ENCODE measurements at places on chromosomes 2 and 18.

- H3K4me3 ChIP-seq, result peak overlapping the region; percentile 69
- no peaks in the 10 kb centered on the region for H3K27me3 ChIP-seq
- H3K27ac ChIP-seq, result peak overlapping the region; percentile 84
- DNase-seq, result no peak
These were observed 598 bp upstream of the SNRNP200 start for GRCh38 chr2:96305979-96306308.

DNA sequence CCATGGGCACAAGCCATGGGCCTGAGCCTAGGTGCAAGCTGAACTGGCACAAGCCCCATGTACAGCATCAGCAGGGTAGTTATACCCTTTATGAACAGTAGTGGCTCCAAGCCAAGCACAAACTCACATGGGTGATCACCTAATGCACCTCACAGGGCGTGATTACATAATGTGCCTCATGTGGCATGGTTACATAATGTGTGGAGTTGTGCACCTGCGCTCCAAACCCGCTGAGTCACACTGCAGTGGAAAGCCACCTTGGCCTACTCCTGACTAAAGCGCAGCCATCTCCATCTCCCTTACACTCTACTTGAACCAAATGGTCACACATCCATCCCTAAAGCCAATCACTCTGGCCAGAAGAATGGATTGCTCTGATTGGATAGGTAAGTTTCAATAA, 279.7 kb downstream of the MBD2 start:
- no peak overlapping the region for H3K4me3 ChIP-seq
- no peak overlapping the region for H3K27ac ChIP-seq
- H3K4me1 ChIP-seq, result no peaks in the 10 kb centered on the region
- H3K36me3 ChIP-seq, result no peaks in the 10 kb centered on the region
- no peaks in the 10 kb centered on the region for H3K27me3 ChIP-seq
- no peak for DNase-seq

DNA sequence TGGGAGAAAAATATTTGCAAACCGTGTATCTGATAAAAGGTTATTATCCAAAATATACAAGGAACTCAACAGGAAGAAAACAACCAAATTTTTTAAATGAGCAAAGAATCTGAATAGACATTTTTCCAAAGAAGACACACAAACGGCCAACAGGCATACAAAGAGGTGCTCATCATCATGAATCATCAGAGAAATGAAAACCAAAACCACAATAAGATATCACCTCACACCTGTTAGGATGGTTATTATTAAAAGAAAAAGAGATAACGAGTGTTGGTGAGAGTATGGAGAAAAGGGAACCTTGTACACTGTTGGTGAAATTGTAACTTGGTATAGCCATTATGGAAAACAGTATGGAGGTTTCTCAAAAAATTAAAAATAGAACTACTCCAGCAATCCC, 463.3 kb downstream of the IRS1 start:
- DNase-seq, result no peak
- no peak overlapping the region for H3K4me3 ChIP-seq
- H3K27me3 ChIP-seq, result no peaks in the 10 kb centered on the region
- H3K4me1 ChIP-seq, result no peaks in the 10 kb centered on the region
- no peak overlapping the region for H3K27ac ChIP-seq

DNA sequence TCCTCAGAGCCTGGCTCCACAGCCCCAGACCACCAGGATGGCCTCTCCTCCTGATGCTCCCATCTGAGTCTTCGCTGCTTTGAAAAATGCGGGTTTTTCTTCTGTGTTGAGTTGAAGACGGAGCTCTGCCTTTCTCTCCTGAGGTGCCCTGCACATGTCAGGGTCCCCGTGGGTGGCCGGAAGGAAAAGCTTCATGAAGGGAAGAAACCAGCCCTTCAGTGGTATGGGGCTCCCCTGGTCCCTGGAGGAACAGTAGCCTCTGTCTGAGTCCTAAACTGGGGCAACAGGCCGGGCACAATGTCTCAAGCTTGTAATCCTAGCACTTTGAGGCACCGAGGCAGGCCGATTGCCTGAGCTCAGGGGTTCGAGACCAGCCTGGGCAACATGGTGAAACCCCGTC, 54.7 kb upstream of the CAB39 start:
- no peak overlapping the region for H3K27ac ChIP-seq
- no peaks in the 10 kb centered on the region for H3K27me3 ChIP-seq
- no peaks in the 10 kb centered on the region for H3K4me1 ChIP-seq
- no peak overlapping the region for H3K4me3 ChIP-seq

DNA sequence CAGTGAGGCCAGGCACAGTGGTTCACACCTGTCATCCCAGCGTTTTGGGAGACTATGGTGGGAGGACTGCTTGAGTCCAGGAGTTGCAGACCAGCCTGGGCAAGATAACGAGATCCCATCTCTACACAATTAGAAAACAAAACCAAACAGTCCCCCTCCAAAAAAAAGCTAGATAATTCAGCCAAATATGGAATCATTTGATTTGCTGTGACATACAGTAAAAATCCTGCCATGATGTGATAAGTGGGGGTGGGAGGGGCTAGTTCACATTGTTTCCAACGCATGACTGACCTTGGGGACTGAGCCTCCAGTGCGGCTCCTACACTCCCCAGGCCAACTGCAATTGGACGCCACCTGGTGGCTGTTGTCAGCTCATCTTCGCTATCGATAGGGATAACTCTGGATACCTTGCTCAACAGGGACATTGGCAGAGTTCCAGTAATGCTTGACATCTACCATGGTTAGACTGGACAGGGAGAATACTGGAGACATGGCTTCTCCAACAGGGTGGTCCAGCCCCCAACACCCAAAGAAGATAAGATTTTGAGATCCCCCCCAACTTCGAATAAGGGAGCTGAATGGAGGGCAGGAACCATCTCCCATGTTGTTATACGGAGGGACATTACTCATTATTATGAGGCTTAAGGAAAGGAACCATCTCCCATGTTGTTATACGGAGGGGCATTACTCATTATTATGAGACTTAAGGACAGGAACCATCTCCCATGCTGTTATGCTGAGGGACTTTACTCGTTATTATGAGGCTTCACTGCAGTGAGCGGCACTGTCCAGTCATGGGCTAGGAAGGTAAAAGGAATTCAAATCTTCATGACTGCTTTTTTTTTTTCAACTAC, 135.9 kb downstream of the TGIF1 start:
- DNase-seq, result peak; percentile 79
- no peak overlapping the region for H3K27ac ChIP-seq
- no peak overlapping the region for H3K4me3 ChIP-seq
- no peaks in the 10 kb centered on the region for H3K36me3 ChIP-seq
- no peaks in the 10 kb centered on the region for H3K4me1 ChIP-seq

- peaks cover 18% of the 10 kb centered on the region for H3K4me1 ChIP-seq
- no peak for DNase-seq
- H3K36me3 ChIP-seq, result peaks cover 15% of the 10 kb centered on the region
- H3K27me3 ChIP-seq, result no peaks in the 10 kb centered on the region
- no peak overlapping the region for H3K27ac ChIP-seq
These were observed 5.6 kb downstream of the TXNL4A start for GRCh38 chr18:79982736-79983135.

GRCh38 chr2:60355849-60356261, 197.6 kb downstream of the BCL11A start:
- H3K4me1 ChIP-seq, result no peaks in the 10 kb centered on the region
- no peak overlapping the region for H3K27ac ChIP-seq
- H3K4me3 ChIP-seq, result no peak overlapping the region
- no peaks in the 10 kb centered on the region for H3K36me3 ChIP-seq
- no peaks in the 10 kb centered on the region for H3K27me3 ChIP-seq

DNA sequence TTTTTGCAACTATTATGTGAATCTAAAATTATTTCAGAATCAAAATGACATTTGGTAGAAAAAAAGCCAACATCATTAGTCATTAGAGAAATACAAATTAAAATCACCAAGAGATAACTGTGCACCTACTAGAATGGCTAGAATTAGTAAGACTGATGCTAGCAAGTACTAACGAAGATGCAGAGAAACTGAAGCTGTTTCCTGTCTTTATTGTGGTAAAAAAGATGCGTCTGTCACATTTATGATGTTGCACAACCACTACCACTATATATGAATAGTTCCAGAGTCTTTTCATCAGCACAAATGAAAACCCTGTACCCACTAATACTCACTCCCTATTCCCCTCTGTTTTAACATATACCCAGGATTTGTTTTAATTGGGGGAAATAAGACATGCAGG, 16.7 kb upstream of the TWIST2 start:
- H3K36me3 ChIP-seq, result no peaks in the 10 kb centered on the region
- no peak overlapping the region for H3K27ac ChIP-seq
- H3K4me3 ChIP-seq, result no peak overlapping the region
- no peaks in the 10 kb centered on the region for H3K4me1 ChIP-seq
- H3K27me3 ChIP-seq, result peaks cover 16% of the 10 kb centered on the region
- no peak for DNase-seq

GRCh38 chr2:75045526-75046050, 87.1 kb downstream of the POLE4 start:
- no peak for DNase-seq
- no peak overlapping the region for H3K4me3 ChIP-seq
- H3K27me3 ChIP-seq, result no peaks in the 10 kb centered on the region
- H3K4me1 ChIP-seq, result no peaks in the 10 kb centered on the region
- H3K27ac ChIP-seq, result no peak overlapping the region
- no peaks in the 10 kb centered on the region for H3K36me3 ChIP-seq

DNA sequence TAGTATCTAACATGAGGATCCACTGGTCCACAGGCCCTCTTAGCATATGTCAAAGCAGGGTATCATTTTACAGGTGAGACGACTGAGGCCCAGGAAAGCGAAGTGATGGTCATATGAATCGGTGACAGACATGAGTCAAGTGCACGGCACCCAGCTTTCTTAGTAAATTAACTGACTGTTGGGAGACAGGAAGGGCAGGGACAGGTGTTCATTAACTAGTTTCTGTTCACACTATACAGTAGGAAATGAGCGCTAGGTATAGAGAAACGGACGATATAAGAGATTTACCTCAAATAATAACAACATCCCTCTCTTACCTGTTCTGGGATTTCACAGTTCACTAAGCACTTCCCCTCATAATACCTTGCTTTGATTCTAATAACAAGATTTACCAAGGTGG, 1.7 kb upstream of the SMARCAL1 start:
- H3K36me3 ChIP-seq, result peaks cover 6% of the 10 kb centered on the region
- H3K4me3 ChIP-seq, result no peak overlapping the region
- DNase-seq, result no peak
- peaks cover 10% of the 10 kb centered on the region for H3K27me3 ChIP-seq
- no peak overlapping the region for H3K27ac ChIP-seq

DNA sequence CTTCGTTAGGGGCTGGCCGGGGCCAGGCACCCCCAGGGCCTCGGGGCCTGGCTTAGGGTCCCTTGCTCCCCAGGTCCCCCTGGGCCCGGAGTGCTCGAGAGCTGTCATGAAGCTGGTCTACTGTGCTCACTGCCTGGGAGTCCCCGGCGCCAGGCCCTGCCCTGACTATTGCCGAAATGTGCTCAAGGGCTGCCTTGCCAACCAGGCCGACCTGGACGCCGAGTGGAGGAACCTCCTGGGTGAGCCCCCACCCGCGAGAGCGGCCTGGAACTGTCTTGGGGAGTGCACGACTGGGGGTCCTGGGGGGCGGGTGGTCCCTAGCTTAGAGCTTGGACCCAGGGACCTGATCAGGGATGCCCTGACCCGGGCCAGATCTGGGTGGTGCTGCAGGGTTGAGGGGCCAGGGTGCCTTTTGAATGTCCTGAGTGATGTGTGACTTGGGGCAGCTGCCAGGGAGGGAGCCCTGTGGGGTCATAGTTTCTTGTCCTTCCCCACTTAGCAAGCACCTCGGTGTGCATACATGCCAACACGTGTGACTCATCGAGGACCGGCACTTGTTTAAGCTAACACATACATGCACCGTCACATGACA, 27.9 kb downstream of the GPC1 start:
- no peaks in the 10 kb centered on the region for H3K4me1 ChIP-seq
- H3K36me3 ChIP-seq, result peaks cover 46% of the 10 kb centered on the region
- DNase-seq, result peak; percentile 67
- H3K4me3 ChIP-seq, result no peak overlapping the region

DNA sequence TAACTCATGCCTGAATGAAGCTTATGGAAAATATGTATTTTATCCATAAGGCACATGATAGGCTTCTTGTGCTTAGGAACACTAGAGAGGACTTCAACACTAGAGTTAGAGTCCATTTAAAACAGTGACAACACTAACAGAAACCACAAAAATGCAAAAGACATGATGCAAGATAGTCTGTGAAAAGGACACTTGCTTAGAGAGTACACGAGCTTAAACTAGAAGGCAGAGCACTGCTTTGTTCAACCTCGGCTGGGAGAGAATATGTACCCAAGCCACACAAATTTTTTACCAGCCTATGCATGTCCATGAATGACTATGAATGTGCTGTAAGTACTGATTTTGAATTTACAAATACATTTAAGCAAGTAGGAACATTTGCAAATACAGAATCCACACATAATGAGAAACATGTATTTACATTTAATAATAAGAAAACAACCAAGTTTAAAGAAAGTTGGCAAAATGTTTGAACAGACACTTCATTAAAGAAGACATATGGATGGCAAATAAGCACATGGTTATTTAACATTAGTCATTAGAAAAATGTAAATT, 130.6 kb downstream of the SPOPL start:
- no peaks in the 10 kb centered on the region for H3K27me3 ChIP-seq
- DNase-seq, result no peak
- no peak overlapping the region for H3K27ac ChIP-seq
- H3K4me1 ChIP-seq, result no peaks in the 10 kb centered on the region
- H3K4me3 ChIP-seq, result no peak overlapping the region
- no peaks in the 10 kb centered on the region for H3K36me3 ChIP-seq

GRCh38 chr2:62597323-62597722, 91.3 kb upstream of the TMEM17 start:
- DNase-seq, result no peak
- no peaks in the 10 kb centered on the region for H3K27me3 ChIP-seq
- H3K27ac ChIP-seq, result no peak overlapping the region
- H3K36me3 ChIP-seq, result no peaks in the 10 kb centered on the region
- H3K4me1 ChIP-seq, result no peaks in the 10 kb centered on the region

DNA sequence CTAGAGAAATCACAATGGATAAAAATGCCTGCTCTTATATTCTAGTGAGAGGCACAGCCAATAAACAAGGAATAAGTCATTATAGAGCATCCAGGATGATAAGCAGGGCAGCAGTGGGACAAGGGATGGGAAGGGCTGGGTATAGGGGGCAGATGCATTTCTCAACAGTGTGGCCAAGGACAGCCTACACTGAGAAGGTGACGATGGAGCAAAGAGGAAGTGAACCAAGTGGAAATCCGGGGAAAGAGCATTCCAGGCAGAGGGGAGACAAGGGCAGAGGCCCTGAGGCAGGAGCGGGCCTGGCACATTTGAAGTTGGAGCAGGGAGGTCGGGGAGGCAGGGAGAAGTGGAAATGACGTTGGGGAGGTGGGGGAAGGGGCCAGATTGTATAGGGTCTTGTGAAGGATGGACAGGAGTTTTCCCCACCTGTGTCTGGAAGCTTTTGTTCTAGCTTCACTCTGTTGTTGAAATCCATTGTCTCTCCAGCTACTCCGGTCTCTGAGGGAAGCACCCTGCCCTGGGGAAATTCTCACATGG, 17.6 kb downstream of the TMEM177 start:
- H3K4me3 ChIP-seq, result no peak overlapping the region
- H3K36me3 ChIP-seq, result no peaks in the 10 kb centered on the region
- H3K27ac ChIP-seq, result no peak overlapping the region
- no peak for DNase-seq

- H3K4me1 ChIP-seq, result no peaks in the 10 kb centered on the region
- H3K27ac ChIP-seq, result no peak overlapping the region
- no peak overlapping the region for H3K4me3 ChIP-seq
- DNase-seq, result no peak
These were observed 444.0 kb downstream of the IRS1 start for GRCh38 chr2:226355600-226355999.

- no peaks in the 10 kb centered on the region for H3K4me1 ChIP-seq
- no peak overlapping the region for H3K4me3 ChIP-seq
- no peak overlapping the region for H3K27ac ChIP-seq
- no peak for DNase-seq
- no peaks in the 10 kb centered on the region for H3K36me3 ChIP-seq
These were observed 658.7 kb downstream of the CNTNAP5 start for GRCh38 chr2:124683536-124684428.
